ENCODE measurements at places on chromosomes 1 and 21. TPM values are rescaled to one million over a fixed set of nuclear protein-coding genes. Genes with fewer than 3 reads are reported as not detected.

GPA33 gene
- total RNA-seq = not detected

UTS2 gene
- not detected for total RNA-seq

MATN1 gene
- total RNA-seq = not detected

TMEM82 gene
- total RNA-seq = not detected

LRRIQ3 gene
- 0.46 TPM for total RNA-seq

BATF3 gene
- 3.4 TPM for total RNA-seq
